ENCODE measurements at places on chromosomes 16 and 17.

DNA sequence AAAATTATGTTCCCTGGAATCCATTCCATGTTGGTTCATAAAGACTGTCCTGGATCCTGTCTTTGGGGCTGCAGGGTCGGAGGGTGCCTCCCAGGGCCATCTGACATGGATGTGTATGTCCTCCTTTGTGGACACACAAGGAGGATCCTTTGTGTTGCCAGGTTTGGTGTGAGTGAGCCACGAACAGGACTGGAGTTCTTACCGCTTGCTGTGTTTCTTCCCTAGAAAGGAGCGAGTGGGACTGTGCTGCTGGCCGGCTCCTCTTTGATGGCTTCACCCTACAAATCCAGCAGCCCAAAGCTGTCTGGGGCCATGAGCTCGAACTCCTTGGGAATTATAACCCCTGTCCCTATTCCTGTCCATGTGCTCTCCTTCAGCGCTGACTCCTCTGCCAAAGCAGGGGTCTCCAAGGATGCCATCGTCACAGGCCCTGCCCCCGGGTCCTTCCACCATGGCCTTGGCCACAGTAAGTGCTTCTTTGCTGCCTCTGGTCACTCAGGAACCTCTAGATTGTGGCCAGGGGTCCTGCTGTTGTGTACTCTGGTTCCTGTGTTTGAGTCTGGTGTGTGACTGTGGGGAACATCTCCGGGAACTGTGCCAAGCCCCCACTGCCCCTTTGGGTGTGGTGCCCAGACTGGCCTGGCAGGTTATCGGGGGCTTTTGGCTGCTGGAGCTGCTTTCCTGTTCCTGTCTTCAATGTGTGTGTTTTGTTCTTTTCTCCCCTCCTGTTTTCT lies 29.5 kb downstream of the UBN1 start:
- DNase-seq: no peak

- DNase-seq: no peak
These were observed 103.8 kb downstream of the YPEL2 start for GRCh38 chr17:59435238-59435637.

- no peak for DNase-seq
These were observed 10.5 kb downstream of the CBFB start for GRCh38 chr16:67039260-67040020.

- no peak for DNase-seq
These were observed 55.9 kb downstream of the ATF7IP2 start for GRCh38 chr16:10441726-10442125.

DNA sequence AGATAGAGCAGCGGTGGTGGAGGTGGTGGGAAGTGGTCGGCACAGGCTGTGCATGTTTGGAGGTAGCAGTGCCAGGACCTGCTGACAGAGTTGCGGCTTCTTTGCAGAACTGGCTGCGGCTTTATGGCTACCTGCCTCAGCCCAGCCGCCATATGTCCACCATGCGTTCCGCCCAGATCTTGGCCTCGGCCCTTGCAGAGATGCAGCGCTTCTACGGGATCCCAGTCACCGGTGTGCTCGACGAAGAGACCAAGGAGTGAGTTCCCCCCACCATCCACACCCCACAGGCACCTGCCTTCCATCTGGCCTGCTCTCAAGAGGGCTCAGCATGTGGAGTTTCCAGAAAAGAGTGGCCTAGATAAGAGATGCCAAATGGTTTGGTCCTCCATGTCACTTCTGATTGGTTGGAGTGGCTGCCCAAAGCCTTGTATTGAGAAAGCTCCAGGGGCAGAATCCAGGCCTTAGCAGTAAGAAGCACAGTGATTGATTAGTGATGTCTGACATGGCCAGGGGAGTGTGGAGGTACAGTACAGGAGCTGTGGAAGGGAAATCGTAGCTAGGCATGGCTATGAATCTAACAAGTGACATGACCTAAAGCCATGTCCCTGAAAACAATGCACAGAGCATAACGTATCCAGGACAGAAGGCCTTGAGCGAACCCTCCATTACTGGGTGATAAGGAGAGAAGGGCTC lies 12.0 kb downstream of the MMP15 start:
- DNase-seq: no peak

GRCh38 chr16:10682604-10683003 lies 12.1 kb downstream of the TEKT5 start:
- DNase-seq: no peak

GRCh38 chr16:55401046-55401445 lies 77.0 kb downstream of the IRX6 start:
- DNase-seq: no peak

- peak; percentile 38 for DNase-seq
These were observed 42.9 kb downstream of the LDHD start for GRCh38 chr16:75073545-75074303.

DNA sequence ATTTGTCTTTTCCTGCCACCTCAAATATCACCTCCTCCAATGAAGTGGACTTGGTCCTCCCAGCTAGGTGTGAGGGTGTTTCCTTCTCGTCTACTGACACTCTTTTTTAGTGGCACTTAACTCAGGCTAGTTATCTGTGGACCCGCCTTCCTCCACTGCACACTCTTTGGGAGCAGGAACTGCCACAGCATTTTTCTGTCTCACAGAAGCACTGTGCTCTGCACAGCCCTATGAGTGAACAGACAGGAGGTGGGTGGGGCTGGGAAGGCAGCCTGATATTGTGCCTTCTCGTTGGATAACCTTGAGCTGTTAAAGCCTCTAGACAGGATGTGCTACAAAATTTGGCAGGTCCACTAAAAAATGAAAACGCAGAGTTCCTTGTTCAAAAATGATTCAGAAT lies 31.9 kb upstream of the HOXB13 start:
- no peak for DNase-seq

- DNase-seq: no peak
These were observed 871.0 kb downstream of the CDH11 start for GRCh38 chr16:64250866-64251265.

- no peak for DNase-seq
These were observed 36.3 kb downstream of the MYO18A start for GRCh38 chr17:29143894-29144293.

- DNase-seq: no peak
These were observed 16.0 kb downstream of the HOXB4 start for GRCh38 chr17:48561884-48562810.

- DNase-seq: no peak
These were observed 358.2 kb downstream of the KIF2B start for GRCh38 chr17:54180950-54181349.

DNA sequence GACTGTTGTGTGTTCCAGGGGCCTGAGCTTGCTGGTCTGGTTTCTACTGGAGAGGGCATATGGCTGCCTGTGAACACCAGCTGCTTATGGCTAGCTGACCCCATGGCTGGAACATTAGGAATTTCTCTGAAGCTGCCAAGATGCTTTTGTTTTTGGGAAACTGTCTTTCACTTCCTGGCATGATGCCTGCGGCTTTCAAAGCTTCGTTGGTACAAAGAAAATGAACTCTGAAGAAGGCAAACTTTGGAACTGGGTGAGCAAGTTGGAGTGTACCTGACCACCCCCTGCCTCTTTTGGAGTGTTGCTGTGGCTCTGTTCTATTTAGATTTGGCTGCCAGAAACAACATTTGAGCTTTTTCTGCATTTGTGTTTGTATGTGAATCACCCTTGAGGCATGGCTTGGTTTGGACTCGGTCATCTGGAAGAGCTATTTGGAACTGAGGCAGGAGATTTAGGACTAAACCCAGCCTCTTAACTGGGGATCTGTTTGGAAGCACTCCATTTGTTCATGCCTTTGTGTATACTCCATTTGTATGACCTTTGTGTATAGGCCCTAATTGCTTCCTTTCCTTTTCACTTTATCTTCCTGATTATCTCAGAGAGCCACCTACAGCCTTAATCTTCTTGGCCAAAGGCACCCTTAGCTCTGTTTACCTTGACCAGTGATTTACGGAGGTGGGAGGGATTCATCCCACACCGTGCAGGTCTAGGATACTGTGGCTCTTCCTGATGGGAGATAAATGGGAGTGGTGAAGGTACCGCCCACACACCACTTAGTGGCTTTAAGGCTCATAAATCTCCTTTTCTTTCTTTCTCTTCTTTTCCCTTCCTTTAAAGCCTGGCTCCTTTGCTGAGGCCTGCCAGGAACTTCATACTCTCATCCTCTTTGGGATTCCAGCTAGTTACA lies 7.3 kb upstream of the CPHXL start:
- DNase-seq: no peak

DNA sequence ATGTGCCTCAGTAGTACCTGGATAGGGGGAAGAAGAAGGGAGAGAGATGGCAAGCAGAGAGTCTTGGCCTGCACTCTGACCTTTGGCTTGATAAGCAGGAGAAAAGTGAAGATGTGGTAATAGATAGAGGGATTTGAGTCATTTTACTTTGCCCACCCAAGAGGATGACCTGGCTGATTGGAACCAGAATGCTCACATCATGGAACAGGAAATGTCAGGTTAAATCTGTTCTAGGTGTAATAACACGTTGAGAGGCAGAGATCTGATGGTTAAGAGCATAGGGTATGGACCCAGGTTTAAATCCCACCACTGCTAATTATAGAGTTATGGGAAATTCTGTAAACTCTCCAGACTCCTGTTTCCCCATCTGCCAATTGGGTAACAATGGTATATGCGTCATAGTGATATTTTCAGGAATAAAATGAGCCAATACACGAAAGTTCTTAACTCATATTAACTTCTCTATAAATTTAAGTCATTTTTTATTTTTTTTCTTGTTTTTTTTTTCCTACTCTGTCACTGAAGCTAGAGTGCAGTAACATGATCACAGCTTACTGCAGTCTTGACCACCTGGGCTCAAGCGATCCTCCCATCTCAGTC lies 8.1 kb upstream of the CCL18 start:
- DNase-seq: no peak

DNA sequence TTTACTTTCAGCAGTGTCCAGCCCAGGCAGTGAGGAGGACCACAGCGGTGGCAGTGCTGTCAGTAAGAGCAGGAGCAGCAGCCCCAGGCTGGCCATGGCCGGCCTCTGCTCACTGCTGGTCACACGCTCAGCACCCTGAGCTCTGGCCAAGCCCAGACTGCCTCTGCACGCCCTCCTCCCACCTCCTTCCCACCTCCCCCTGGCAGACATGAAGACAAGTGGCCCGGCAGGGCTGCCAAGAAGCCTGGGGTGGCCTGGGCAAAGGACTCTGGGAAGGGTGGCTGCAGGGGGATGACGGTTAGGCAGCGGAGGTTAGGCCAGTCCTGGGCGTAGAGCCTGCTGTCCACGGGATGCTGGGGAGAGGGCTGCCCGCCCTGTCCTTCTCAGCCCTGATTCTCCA lies at the start of gene C16orf89:
Gene C16orf89 (minus strand): TSS at position 144 of the 400 bp plus-strand sequence. CDS start 48 bp downstream, at position 96.
- DNase-seq: no peak

GRCh38 chr16:56985288-56985961 lies 3.9 kb upstream of the NLRC5 start:
- DNase-seq: no peak

DNA sequence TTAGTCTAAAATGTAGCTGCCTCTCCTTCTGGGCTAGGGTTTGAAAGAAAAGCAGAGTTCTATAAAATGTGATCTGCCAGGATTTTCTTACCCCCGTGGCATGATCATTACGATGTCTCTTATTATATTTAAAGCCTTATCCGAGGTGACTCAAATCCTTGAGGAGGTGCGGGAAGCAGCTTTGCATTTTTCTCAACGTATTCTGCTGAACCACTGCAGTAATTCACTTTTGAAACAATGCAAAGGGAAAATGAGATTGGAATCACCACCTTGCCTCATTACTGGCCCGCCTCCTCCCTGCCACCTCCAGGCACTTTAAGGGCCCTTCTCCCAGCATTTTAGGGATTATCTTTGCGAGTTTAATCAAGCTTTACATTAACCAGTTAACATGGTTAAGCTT lies 9.7 kb upstream of the NOG start:
- DNase-seq: no peak

GRCh38 chr16:31200821-31201568 lies 1.6 kb downstream of the PYCARD start:
- peak; percentile 50 for DNase-seq

DNA sequence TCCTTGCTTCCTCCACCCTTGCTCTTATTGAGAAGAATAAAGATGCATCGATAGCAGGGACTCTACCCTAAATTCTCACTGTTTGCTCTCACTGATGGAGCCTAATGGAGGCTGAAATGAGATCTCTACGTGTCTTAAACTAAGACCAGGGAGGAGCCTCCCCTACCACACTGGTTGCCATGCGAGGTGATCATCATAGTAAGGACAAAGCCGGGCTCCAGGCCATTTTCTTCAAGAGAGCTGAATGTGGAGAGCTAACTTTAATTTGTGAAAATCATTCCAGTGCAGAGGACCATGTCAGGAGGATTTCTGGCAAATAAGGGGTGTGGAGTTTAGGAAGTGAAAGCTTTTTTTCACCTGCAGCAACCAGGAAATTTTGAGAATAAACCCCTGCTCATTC lies 5.6 kb downstream of the CDH11 start:
- DNase-seq: no peak

DNA sequence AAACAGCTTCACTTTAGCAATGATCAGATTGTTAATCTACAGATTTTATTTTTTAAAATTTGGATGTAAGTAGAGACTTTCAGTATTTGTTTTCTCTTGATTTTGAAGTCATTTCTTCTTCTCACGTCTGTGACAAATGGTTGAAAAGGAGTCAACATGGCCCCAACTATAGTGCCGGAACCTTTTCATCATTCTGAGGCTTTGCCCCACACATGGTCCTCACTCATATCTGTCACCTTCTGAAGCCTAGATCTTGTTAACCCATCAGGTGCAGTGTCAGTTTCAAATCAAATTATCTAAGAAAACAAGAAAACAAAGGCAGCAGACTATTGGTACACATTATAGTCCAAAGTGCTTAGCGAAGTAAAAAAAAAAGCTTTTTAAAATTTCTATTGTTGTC lies 124.1 kb downstream of the TRIM37 start:
- no peak for DNase-seq

DNA sequence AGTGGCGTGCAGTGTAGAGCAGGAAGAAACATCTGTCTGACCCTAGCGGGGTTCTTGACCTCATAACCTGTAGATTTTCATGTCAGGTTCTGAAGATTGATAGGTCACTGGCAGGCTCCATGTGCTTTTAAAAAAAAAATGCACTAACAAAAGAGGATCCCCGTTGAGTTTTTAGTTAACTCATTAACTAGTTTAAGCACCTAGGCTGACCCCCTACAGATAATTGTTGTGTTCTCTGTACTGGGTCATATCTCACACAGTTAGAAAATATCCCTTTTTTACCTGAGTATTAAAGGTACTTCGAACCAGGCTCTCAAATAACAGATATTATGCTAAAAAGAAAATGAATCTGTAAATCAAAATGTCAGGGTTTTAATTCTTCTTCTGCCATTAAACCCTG lies 676.6 kb downstream of the CDH11 start:
- DNase-seq: no peak

- no peak for DNase-seq
These were observed 209.2 kb downstream of the PARN start for GRCh38 chr16:14420721-14421488.

DNA sequence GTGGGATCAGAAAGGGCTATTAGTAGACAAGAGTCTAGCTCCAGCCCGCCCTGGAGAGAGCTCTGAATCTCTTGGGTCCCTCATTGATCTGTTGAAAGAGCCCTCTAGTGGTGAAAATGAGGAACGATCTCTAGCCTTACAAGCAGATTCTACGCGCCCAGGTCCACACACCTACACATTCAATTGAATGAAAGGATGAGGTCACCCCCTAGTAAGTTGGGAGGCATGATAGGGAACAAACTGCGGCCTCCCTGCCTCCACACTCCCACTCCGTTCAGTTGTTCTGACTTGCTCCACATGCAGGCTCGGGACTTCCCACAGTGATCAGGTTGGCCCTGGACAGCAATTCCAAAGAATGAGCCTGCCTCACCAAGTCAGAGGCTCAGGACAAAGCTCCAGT lies 2.9 kb upstream of the CACNG3 start:
- DNase-seq: no peak

GRCh38 chr16:3038256-3038655 lies 1.5 kb upstream of the BICDL2 start:
- no peak for DNase-seq

GRCh38 chr16:76964464-76965154 lies 226.4 kb upstream of the MON1B start:
- DNase-seq: no peak
